Heart left ventricle (tissue), 16 donors: ENCODE measurements at places on chromosomes 12 and 14. TPM values are rescaled to one million over a fixed set of nuclear protein-coding genes. Genes with fewer than 3 reads are reported as not detected.

Gene SLC17A8
- not detected for total RNA-seq

Gene ACVRL1
- total RNA-seq, result 72.4 TPM

Gene RPGRIP1
- total RNA-seq, result 0.81 TPM

Gene RHOJ
- total RNA-seq, result 8.5 TPM

Gene ENTPD5
- 6.7 TPM for total RNA-seq

Gene ACSS3
- 36.0 TPM for total RNA-seq

Gene ASCL1
- not detected for total RNA-seq

Gene ANKS1B
- total RNA-seq, result 5.3 TPM

GRCh38 chr12:58563621-58564020 lies 356.7 kb downstream of the LRIG3 start:
- DNase-seq, result no peak

DNA sequence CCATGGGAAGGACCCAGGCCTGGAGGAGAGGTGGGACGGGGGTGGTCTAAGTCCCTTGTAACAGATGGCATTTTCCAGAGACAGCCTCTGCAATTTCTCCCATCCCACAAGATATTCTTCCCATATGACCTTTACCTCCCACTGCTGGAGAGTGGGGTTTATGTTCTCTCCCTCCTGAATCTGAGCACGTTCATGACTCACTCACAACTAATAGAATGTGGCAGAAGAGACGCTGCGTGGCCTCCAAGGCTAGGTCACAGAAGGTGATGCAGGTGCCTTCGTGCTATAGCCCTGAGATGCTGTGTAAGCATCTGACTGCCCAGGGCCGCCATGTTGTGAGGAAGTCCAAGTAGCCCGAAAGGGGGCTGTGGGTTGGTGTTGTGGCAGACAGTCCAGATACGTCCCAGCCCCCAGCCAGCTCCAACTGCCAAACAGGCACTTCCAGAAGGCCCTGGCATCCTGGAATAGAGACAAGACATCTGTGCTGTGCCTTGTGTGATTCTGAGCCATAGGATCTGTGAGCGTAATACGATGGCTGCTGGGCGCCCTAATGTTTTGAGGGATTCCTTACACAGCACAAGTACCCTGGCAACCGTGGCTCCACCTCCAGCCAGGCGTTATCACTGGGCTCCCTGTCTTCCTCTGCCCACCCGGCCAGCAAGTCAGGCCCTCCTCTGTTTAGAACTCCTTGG lies 56.1 kb upstream of the NCOR2 start:
- no peak for DNase-seq

DNA sequence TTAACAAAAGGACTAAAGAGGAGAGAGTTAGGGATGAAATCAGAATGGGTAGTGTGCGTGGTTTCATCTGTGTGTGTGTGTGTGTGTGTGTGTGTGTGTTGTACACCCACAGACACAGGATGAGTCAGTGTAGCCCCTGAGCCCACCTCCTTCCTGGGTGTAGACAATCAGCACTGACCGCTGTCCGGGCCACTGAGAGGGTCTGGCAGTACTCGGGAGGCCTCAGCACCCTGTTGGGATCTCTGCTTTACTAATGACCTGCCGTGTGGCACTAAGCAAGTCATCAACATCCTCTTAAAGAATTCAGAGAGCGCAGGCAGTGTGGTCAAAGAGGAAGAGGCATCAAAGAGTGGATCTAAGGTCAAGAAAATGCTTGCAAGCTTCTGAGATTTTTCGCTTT lies 112.6 kb downstream of the PRMT8 start:
- DNase-seq, result peak; percentile 28

- DNase-seq, result peak; percentile 51
Measured at GRCh38 chr12:47651368-47652254, 54.2 kb downstream of the RPAP3 start.

GRCh38 chr14:92040431-92041051 lies 682 bp upstream of the TRIP11 start:
- no peak for DNase-seq

DNA sequence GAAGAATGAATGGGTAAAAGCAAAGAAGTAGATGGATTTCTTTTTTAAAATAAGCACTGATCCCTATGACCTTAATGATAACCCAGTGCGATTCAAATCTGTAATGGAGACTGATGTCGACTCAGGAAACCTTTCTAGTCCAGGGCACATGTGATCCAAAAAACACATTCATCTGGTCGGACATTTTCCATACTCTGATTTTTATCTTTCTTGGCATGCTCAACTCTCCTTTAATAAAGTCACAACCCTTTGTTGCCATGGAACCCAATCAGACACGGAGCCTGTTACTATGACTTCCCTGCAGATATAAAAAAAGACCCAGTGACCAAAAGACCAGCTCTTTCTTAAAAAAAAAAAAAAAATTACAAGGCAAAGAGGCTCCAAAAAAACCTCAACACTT lies 27.9 kb downstream of the TMCC3 start:
- DNase-seq, result peak; percentile 26

GRCh38 chr14:88834883-88835431 lies 10.5 kb downstream of the TTC8 start:
- DNase-seq, result no peak

- peak; percentile 16 for DNase-seq
Measured at GRCh38 chr14:78448164-78449094, 278.3 kb downstream of the NRXN3 start.

DNA sequence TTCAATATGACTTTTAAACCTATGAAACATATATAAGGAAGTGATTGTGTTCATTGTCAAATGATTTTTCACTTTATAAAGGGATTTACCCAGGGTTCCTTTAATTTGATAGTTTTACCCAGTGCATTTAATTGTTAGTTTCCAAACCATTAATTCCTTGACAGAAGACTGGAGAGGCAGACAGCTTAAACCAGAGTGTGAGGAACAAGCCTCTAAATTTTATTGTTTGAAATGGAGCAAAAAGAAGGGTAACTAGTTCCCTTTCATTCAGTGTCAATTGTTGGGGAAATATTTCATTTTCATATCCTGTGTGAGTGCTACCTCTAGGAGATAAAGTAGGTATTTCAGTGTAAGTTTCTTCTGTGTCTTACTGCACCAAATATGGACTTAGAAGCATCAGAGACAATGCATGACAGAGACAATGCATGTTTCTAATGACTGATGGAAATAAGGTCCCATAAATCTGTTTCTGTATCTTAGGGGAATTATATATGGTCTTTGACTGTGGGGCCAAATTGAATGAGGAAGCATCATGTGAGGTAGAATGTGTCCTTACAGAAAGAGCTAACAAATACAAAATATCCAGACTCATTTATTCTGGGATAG lies 120.5 kb downstream of the TMTC2 start:
- no peak for DNase-seq

DNA sequence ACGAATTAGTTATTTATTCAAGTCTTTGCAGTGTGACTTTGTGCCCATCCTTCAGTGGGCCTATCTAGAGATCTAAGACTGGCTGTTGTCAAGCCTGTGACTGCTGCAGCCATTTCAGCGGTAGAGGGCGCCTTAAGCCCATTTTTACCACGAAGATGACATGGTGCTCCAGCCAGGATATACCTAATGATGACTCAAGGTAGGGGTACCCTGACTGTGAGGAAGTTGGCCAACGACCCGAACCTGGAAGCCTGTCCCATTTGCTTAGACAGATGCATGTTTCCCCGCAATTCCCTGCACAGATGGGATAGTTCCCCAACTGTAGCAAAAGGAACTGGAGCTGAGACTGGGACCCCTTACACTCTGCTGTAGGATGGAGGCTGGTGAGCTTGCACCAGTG lies 41.3 kb downstream of the RAB3IP start:
- no peak for DNase-seq

DNA sequence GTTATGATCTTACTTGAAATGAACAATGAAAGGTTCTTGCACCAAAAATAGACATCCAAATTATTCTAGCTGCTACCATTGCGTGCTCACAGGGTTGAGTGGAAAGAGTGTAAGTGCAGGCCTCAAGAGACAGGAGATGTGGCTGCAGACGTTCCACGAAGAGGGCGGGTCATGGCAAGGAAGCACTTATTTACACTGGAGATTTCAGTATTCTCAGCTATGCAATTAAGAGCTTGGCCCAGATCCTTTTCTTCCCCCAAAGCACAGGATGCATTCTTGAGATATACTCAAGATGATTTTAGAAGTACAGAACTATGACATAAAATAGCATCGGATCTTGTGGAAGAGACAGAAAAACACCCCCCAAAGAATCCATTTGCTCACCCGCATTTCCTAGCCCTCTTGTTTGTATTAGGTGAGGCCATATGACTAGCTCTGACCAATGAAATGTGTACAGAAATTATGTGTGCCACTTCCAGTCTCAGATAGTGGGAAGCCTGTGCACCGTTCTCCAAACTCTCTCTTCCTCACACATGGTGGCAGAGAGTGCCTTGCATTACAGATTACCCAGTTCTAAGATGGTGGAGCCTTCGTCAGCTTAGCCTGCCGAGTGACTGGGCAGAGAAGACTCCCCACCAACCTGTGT lies 261.4 kb downstream of the TTC8 start:
- peak; percentile 56 for DNase-seq

- no peak for DNase-seq
Measured at GRCh38 chr12:56989861-56990610, 16.3 kb downstream of the ZBTB39 start.

DNA sequence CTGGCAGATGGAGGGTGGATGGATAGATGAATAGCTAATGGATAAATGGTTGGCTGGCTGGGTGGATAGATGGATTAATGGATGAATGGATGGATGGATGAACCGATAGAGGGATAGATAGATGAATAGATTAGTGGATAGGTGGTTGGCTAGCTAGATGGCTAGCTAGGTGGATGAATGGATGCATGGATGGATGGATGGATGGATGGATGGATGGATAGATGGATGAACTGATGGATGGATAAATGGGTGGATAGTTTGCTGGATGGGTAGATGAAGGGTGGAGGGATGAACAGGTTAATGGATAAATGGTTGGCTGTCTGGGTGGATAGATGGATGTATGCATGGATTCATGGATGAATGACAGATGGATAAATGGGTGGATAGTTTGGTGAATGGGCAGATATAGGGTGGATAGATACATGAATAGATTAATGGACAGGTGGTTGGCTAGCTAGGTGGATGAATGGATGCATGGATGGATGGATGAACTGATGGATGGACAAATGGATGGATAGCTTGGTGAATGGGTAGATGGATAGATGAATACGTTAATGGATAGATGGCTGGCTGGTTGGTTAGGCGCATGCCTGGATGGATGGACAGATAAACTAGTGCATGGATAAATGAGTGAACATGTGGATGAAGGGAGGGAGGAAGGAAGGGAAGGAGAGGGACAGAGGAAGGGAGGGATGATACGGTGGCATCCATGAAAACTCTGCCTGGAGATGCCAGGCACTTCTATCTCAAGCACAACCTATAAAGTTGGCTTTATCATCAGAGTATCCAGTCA lies 8.1 kb downstream of the SERPINA9 start:
- DNase-seq, result no peak

DNA sequence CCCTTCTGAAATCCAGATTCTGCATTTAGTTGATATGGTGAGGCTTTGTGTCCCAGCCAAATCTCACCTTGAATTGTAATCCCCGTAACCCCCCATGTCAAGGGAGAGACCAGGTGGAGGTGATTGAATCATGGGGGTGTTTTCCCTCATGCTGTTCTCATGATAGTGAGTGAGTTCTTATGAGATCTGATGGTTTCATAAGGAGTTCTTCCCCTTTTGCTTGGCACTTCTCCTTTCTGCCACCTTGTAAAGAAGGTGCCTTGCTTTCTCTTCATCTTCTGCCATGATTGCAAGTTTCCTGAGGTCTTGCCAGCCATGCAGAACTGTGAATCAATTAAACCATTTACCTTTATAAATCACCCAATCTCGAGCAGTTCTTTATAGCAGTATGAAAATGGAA lies 23.1 kb upstream of the C12orf42 start:
- DNase-seq, result no peak
